ENCODE measurements at places on chromosomes 5 and 9. TPM values are rescaled to one million over a fixed set of nuclear protein-coding genes. Genes with fewer than 3 reads are reported as not detected.

- DNase-seq, result no peak
Observed at GRCh38 chr5:127031863-127032232, 1.5 kb upstream of the MARCHF3 start.

- DNase-seq, result no peak
Observed at GRCh38 chr9:121500165-121500478, 478 bp upstream of the GGTA1 start.

SCGB3A1 gene
- not detected for polyA plus RNA-seq

SH3GLB2 gene
- polyA plus RNA-seq, result 40.6 TPM

DNA sequence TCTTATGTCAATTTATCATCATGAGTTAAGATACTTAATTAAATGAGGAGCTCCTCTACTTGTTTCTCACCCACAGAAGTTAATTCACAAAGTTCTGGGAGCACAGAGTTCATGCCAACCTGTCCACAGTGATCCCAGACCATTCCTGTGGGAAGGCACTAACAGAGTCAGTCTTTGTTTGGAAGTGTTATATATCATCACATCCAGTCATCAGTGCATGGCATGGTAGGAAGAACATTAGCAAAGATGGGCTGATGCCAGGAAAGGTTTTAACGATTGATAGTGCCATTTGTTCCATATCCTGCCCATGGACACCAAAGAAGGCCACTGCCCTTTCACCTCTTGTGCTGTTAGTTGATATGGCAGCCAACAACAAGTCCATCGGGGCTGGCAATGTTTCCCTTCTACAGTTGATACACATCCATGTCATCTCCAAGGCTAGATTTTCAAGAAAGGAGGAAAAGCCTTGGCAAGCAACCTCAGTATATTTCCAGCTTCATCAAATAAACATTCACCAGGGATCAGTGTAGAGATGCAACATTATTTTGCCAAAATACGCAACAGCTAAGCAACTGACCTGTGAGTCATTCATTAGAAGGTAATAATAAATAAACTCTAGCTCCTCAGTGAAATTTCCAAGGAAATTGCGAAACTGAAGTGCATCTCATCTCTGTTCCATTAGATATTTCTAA, 169.6 kb downstream of the RORB start:
- DNase-seq, result no peak

DNA sequence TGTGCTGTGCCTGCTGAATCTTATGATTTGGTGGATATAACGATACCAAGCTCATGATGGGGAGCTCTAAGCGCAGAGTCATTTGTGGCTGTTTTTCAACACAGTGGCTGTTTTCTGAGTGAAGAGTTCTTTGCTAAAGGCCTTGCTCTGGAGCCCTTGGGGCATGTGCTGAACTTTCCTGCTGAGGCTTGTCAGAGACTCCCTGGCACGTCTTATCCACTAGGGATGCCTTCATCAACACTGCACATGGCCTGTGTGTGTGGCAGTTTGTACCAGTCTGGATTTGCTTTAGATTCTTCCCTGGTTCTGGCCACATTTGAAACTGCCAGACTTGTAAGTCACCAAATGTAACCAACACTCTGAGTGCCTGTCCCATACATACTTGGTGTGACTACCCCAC, 188.2 kb downstream of the DMRT2 start:
- DNase-seq, result no peak

DNA sequence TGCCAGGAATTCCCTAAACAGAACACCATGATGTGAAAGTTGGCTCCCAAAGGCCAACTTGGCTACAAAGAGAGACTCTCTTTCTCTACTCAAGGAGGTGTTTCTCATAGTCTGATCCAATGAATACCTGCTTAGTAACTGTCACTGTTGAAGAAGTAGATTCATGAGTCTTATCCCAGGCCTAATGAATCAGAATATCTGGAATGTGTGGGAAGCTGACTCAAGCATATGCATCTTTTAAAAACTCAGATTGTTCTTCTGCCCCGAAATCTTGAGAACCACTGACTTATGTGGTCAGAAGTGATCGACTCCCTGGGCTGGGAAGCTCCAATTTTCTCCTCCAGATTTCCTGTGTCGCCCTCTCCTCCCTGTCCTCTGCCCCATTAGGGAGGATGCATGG, 345.6 kb downstream of the PLK2 start:
- DNase-seq, result no peak

NEURL1B gene
- polyA plus RNA-seq, result 2.1 TPM

- no peak for DNase-seq
Observed at GRCh38 chr5:6829150-6829784, 116.0 kb downstream of the TENT4A start.

HRCT1 gene
- 0.41 TPM for polyA plus RNA-seq

C9orf50 gene
- polyA plus RNA-seq, result not detected

GRCh38 chr5:9009931-9010651, 535.8 kb downstream of the SEMA5A start:
- no peak for DNase-seq

GRCh38 chr9:119795395-119795794, 426.2 kb upstream of the BRINP1 start:
- DNase-seq, result no peak

- no peak for DNase-seq
Observed at GRCh38 chr9:137670391-137671195, 51.8 kb downstream of the EHMT1 start.

DNA sequence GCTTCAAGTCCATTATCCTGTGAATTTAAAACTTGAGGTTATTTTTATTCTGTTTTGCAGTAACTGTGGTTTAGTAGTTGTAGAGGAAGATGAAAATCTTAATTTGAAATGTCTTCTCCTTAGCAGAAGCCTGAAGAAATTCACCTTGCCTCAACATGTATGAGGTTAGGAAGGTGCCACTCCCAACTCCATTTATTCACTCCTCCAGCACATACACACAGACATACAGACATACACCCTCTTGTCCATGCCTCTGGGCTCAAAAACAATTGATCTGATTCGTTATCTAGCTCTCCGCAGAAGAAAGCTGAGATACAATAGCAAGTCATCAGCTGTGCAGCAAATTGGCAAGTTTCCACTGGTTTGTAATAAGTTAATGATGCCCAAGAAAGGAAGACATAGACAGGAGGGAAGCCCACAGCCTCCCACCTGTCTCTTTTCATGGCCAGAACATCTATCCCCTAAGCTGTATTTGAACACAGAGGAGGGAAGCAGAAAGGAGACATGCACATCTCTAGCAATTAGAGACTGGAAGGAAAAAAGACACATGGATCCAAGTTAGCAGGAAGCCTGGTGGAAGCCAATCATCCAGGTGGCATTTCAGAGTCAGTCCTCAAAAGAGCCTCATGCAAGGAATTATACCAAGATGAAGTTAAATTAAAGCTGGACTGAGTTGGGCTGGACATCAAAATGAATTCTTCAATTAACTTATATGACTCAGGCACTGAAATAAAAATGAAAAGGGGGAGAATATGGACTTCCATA, 257.9 kb downstream of the ASTN2 start:
- no peak for DNase-seq

DNA sequence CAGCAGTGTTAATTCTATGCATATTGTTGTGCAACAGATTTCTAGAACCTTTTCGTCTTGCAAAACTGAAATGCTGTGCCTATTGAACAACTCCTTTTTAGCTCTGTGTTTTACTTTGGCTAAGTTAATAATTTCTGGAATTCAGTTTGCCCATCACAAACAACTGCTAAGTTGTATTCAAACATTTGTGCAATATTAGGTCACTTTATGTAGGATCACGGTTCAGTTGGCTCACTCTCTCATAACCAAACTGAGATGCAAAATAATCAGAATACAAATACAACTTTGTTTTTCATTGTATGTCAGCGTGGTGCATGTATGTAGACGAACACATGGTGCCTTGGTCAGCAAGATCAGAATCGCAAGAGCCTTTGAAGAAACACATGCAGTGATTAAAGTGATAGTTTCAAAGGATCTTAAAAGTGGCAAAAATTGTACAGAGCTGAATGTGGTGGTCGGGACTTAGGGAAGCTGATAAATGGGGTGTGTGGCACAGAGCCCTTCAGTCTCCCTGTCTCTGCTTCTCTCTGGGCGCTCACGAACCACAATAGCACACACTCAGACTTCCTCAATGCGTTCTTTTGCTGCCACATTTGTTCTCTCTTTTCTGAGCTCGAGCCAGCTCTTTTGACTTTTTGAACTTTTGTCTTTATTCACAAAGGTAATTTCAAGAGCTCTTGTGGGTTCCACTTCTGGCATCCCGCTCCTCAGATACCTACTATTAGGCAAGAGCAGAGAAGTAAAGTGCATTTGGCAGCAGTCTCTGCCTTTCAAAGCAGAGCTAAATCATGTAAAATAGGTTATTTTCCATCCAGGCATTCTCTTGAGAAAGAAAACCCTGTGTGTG, 112.4 kb upstream of the CTSL start:
- no peak for DNase-seq

- DNase-seq, result peak; percentile 66
Observed at GRCh38 chr9:113274474-113275156, 757 bp downstream of the CDC26 start.

- no peak for DNase-seq
Observed at GRCh38 chr9:5488221-5489008, 21.9 kb upstream of the PDCD1LG2 start.
